ENCODE measurements at places on chromosomes 4 and X.

DNA sequence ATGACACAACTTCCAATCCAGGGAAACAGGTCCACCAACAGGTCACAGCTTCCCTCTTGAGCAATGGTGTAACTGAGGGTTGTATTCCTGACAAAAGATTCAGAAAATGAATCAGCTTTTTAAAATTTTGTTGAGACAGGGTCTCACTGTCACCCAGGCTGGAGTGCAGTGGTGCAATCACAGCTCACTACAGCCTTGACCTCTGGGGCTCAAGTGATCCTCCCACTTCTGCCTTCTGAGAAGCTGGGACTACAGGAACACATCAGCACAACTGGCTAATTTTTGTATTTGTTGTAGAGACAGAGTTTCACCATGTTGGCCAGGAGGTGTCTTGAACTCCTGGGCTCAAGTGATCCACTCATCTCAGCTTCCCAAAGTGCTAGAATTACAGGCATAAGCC is 43.7 kb downstream of the SAT1 start:
- no peak for DNase-seq

DNA sequence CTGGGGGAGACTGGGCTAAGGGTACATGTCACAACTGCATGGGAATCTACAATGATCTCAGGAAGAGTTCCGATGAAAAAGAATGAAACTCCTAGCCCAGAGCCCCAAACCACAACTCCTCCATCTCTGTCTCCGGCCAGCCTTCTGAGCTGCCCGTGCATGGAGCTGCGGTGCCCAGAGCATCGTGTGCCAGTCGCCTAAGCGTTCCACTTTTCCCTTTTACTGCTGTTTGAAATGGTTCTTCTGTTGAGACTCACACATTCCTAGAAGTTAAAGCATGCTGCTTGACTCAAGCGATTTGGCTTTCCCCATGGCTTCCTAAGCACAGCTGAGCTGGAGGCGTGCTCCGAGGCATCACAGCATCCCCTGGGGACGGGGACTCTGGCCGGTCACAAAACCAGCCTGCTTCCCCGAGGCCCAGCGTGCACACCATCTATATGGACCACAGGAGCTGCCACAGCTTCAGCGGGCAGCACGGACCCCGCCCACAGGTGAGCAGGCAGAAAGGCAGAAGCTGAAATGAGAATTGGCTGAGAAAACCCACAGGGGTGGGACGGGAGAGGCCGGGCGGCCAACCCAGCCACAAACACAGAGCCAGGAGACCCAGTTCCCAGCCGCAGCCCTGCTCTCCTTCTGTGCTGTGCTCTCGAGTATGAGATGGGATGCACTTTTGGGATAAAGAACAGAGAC is 5.0 kb downstream of the CCNQ start:
- DNase-seq = no peak

DNA sequence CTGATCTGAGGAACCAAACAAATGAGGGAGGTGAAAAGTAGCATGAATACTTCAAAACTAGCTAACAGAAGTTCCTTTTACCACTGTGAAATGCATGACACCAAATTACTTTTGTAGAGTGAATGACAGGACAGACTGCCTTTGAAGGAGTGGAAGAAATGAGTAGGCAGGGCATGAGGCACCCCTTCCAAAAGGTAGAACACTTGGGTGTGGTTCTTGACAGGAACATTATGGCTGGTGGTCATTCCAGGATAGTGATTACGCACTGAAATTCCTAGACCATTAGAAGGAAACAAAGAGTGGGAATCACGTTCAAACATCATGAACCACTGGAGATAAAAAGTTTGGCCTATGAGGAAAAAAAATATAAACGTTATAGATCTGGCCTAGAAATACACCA is 4.9 kb downstream of the HUWE1 start:
- no peak for DNase-seq

GRCh38 chrX:75051047-75051446 is 105.0 kb downstream of the ABCB7 start:
- no peak for DNase-seq

DNA sequence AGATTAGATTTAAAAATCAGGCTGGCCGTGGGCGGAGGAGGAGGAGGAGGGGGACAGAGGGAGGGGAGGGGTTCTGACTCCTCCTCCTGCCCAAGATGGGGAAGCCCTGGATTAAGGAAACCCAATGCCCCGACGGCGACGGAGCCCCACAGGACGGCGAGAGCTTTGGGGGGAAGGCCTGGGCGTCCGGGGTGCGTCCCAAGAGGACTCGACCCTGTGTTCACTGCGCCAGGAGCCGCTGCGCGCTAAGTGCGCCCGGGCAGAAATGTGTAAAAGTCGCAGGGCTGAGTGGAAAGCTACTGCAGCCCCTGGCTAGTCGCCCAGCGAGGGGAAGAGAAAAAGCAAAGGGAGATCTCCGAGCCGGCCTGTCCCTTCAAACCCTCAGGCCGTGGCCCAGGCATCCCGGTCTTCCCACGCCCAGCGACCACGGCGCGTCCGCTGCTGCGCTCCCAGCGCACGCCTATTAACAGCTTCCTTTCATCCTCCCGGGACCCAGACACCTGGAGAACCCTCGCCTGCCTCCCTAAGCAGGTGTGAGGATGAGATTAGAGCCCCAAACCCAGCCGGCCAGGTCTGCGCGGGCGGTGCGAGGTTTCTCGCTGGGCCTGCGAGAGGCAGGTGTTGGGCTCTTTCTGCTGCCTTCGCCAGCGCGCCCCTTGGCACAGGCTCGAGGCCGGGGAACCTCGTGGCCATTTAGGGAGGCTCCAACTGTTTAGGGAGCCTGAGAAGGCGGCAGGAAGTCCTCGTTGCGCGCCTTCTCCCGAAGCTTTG is 1.4 kb upstream of the RPS6KA3 start:
- DNase-seq = peak; percentile 76

GRCh38 chr4:156838761-156839160 is 132.8 kb downstream of the PDGFC start:
- no peak for DNase-seq

DNA sequence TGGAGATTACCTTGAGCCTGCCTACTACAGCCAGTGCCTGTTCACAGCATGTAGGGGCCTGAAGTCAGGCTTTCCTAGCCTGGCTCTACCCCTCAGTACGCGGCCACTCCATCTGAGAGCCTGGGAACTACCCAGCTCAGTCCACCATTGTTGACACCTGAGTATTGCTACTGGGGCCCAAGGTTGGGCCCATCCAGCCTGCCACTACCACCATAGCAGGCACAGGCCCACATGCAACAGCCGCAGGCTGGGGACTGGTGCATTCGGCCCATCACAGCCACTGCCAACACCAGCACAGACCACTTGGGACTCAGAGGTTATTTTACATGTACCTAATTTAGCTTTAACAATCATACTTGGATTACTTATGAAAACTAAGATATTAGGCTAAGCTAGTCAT is 314.0 kb downstream of the GALNTL6 start:
- no peak for DNase-seq

GRCh38 chr4:122131562-122132157 is 20.5 kb upstream of the BLTP1 start:
- DNase-seq = no peak

DNA sequence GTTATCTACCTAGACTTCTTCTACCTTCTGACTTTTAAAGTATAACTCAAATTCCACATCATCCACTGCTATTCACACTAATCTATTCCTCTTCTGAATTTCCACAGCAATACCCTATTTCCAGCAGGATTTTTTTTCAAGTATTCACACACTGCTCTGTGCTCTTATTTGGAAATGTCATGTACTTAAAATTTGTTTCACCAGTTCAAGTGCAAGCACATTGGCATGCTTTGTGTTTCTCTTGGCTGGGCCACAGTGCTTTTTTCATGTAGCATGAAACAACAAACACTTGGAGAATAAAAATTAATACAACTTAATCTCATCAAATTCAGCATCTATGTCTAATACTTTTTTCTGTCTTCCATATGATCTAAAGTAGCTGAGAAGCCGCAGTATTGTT is 161.8 kb upstream of the PCDH18 start:
- no peak for DNase-seq

DNA sequence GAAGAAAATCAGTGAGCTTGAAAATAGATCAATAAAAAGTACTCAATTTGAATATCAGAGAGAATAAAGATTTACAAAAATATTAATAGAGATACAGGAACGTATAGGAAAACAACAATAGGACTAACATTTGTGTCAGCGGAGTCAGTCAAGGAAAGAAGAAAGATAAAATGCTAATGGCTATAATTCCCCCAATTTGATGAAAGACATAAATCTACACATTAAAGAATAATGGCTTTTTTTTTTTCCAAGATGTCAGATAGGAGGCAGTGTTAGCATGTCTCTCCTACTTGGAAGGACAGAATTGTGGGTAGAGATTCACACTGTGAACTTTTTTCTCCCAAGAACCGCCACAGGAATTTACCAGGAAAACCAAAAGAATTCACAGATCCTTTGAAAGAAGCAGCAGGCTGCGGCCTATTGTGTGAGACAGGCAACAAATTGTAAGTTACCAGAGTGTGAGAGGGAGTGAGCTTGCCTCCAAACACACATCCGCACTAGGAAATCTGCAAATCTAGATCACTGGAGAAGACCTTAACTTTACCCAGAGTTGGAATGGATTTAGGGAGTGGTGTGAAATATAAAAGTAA is 249.9 kb downstream of the PRDM5 start:
- no peak for DNase-seq

GRCh38 chrX:34893741-34894140 is 48.9 kb upstream of the FAM47B start:
- DNase-seq = peak; percentile 4

DNA sequence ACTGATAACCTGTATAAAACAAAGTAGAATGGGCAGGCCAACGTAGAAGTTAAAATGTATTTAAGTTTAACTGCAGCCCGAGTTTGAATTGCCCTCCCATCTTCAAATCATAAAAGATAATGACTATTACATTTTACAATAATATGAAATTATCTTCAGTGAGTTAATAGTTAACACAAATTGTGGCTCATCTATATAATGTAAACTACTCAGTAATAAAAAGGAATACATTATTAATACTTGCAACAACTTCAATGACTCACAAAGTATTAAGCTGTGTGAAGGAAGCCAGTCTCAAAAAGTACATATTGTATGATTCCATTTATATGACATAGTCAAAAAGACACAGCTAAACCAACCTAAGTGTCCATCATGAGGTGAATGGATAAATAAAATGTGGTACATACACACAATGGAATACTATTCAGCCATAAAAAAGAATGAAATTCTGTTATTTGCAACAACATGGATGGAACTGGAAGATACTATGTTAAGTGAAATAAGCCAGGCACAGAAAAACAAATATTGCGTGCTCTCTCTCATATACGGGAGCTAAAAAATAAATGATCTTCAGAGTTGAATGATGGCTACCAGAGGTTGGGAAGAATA is 7.8 kb downstream of the PLRG1 start:
- DNase-seq = no peak

- DNase-seq = no peak
Measured at GRCh38 chr4:46249106-46249505, 125.3 kb upstream of the GABRG1 start.

DNA sequence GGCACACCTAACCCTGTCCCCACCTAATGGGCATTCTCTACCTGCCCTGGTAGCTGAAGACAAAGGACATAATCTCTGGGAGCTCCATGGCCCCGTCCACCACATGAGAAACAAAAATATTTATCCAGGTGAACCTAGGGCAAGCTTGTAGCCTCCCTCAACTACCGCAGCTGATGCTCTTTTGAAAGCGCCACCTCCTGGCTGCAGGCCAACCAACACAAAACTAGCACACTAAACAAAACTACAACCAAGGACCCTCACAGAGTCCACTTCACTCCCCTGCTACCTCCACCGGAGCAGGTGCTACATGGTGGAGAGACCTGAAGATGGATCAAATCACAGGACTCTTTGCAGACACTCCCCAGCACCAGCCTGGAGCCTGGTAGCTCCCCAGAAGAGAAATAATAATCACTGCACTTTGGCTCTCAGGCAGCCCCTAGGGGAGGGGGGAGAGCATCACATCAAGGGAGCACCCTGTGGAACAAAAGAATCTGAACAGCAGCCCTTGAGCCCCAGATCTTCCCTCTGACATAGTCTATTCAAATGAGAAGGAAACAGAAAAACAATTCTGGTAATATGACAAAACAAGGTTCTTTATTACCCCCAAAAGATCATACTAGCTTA is 111.3 kb upstream of the ATP8A1 start:
- DNase-seq = no peak

DNA sequence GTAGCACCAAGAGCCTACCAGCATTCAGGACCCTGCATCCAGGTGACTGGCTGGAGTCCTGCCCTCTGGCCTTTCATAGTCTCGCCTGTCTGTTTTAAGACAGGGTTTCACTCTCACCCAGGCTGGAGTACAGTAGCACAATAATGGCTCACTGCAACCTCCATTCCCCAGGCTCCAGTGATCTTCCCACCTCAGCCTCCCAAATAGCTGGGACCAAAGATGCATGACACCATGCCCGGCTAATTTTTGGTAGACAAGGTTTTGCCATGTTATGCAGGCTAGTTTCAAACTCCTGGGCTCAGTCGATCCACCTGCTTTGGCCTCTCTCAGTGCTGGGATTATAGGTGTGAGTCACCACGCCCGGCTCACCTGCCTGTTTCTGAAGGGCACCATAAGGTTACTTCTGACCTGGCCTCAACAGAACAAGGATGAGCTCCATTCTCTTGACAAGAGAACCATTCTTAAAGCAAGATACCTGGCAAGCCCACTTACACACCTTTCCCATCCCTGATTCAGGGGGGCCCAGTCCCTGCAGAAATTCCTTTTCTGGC is 6.7 kb downstream of the RPS4X start:
- no peak for DNase-seq

GRCh38 chr4:2837904-2838496 is 5.6 kb upstream of the ADD1 start:
- DNase-seq = no peak

- no peak for DNase-seq
Measured at GRCh38 chrX:11888421-11888820, 130.4 kb downstream of the MSL3 start.

DNA sequence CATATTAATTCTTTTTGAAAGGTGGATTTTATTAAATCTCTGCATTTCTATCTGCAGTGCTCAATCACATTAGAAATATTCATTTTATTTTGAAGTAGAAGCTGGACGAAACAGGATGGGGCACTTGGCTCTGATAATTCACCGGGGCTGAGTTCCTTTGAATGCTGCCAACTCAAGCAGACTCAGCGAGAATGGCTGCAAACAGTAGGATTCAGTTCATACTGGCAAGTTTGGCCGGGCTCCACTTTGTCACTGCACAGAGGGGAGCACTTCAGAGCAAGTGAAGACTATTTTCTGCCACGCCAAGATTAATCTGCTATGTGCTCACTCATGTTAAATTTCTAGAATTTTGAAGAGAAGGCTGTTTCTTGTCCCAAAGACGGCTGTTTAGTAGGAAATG is 30.7 kb upstream of the KLHL8 start:
- DNase-seq = no peak
